ENCODE measurements at places on chromosomes 13 and 19.

DNA sequence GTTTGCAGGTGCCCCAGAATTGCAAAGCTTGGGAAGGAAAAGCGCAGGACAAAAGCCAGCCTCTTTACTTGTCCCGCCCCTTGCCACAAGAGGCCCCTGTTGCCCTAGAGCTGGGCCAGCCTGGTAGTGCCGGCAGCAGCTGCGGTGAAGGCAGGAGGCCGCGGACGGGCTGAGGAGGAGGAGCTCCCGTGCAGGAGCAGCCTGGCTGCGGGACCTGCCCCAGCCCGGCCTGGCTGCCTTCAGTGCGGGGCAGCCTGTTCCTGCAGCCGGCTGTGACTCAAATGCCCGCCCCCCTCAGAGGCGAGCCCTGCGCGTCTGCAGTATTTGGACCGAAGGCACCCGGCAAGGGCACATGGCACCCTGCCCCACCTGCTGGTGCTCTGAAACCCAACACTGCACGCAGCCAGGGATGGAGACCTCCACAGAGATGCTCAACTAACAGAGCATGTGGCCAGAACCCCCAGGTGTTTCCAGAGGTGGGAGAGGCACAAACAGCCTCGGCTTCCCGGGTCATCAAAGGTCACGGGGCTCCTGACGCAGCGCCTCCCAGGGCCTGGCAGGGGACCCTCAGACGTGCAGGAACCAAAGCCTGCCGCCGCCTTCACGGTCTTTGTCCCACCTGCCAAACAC, 29.7 kb downstream of the NAXD start:
- no peak for DNase-seq

DNA sequence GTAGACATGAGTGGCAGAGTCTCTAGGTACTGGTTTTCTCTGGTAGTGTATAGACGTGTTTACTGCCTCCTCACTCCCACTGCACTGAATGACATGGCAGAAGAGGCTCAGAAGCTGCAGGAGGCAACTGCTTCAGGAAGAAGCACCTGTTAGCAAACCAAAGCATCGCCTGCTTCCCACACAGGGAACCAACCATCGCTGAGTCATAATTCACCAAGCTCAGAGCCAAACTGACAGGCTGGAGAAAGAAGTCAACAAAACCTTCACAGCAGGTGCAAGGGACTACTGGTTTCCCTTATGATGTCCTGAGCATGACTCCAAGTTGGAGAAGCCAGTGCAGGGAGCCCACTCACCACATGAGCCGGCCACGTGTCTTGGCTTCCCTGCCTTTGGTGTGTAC, 69.8 kb downstream of the KCTD12 start:
- DNase-seq = no peak

- peak; percentile 6 for DNase-seq
Observed at GRCh38 chr19:53132141-53132991, at the start of gene ZNF415. Gene ZNF415, minus strand, starts transcription at chr19:53132910. Its CDS starts 10,234 bp downstream, at chr19:53122676.

DNA sequence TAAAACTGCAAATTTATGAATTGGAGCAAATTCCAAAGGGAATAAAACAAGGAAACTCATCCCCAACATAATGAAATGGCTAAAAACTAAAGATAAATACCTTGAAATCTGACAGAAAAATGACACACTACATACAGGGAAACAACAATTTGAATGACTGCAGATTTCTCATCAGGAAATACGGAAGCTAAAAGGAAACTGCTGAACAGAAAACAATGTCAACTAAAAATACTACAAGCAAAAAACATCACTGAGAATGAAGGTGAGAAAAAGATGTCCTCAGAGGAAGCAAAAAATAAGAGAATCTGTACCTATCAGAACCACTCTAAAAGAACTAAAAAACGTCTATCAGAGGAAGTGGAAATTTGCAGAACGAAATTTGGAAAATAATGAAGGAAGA, 39.5 kb downstream of the ZSWIM9 start:
- DNase-seq = no peak

- DNase-seq = no peak
Observed at GRCh38 chr13:32811297-32811800, 204.9 kb upstream of the KL start.

- no peak for DNase-seq
Observed at GRCh38 chr13:23985839-23986238, 88.5 kb upstream of the C1QTNF9B start.

Measured in stimulated activated CD8-positive, alpha-beta memory T cell treated with anti-CD3 and anti-CD28 coated beads, Interleukin-12 subunit alpha, Interleukin-12 subunit beta, amount 100 ng/mL, for 4 hours (primary cell).